ENCODE measurements at places on chromosomes 12 and 14. TPM values are rescaled to one million over a fixed set of nuclear protein-coding genes. Genes with fewer than 3 reads are reported as not detected.

DNA sequence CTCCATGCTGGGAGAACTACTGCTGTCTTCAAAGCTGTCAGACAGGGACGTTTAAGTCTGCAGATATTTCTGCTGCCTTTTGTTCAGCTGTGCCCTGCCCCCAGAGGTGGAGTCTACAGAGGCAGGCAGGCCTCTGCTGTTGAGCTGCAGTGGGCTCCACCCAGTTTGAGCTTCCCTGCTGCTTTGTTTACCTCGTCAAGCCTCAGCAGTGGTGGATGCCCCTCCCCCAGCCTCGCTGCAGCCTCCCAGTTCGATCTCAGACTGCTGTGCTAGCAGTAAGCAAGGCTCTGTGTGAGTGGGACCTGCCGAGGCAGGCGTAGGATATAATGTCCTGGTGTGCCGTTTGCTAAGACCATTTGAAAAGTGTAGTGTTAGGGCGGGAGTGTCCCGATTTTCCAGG is 31.4 kb upstream of the RFX4 start:
- no peaks in the 10 kb centered on the region for H3K36me3 ChIP-seq
- no peaks in the 10 kb centered on the region for H3K4me1 ChIP-seq
- no peaks in the 10 kb centered on the region for H3K27me3 ChIP-seq
- no peak overlapping the region for H3K27ac ChIP-seq
- no peak overlapping the region for H3K4me3 ChIP-seq

FOXN4 gene
- 0.03 TPM for polyA plus RNA-seq

RND1 gene
- 3.8 TPM for polyA plus RNA-seq

DNA sequence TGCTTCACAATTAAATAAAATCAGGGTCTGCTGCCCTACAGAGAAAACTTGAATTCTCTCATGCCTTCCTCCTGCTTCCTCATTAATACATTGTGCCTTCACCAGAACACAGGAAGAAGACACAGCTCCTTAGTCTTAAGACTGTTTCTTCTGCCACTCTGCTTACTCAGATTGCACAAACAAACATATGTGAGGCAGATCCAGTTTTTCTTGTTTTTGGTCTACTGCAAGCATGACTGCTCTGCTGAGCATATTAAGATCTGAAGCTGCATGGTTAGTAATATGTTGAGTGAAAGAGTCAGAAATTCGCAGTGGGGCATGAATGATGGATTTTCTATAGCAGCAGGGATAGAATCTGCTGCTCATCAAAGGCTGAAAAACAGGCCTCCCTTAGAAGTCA is 321.1 kb upstream of the STXBP6 start:
- no peaks in the 10 kb centered on the region for H3K4me1 ChIP-seq
- no peak overlapping the region for H3K27ac ChIP-seq
- H3K4me3 ChIP-seq, result no peak overlapping the region
- H3K36me3 ChIP-seq, result no peaks in the 10 kb centered on the region
- no peaks in the 10 kb centered on the region for H3K27me3 ChIP-seq
- no peak for DNase-seq

LETMD1 gene
- 173 TPM for polyA plus RNA-seq

- peaks cover 2% of the 10 kb centered on the region for H3K36me3 ChIP-seq
- H3K4me1 ChIP-seq, result no peaks in the 10 kb centered on the region
- no peak overlapping the region for H3K27ac ChIP-seq
- H3K4me3 ChIP-seq, result no peak overlapping the region
These were observed 30.4 kb upstream of the PLEKHG6 start for GRCh38 chr12:6280053-6280469.

Data from small intestine (tissue), 16 donors.